Activated T-helper 1 cell treated with Interleukin-2 at 50 U/mL for 16 hours (primary cell): ENCODE measurements at places on chromosomes 11 and 22.

GRCh38 chr11:35963911-35964310 lies 20.0 kb downstream of the LDLRAD3 start:
- DNase-seq = no peak

DNA sequence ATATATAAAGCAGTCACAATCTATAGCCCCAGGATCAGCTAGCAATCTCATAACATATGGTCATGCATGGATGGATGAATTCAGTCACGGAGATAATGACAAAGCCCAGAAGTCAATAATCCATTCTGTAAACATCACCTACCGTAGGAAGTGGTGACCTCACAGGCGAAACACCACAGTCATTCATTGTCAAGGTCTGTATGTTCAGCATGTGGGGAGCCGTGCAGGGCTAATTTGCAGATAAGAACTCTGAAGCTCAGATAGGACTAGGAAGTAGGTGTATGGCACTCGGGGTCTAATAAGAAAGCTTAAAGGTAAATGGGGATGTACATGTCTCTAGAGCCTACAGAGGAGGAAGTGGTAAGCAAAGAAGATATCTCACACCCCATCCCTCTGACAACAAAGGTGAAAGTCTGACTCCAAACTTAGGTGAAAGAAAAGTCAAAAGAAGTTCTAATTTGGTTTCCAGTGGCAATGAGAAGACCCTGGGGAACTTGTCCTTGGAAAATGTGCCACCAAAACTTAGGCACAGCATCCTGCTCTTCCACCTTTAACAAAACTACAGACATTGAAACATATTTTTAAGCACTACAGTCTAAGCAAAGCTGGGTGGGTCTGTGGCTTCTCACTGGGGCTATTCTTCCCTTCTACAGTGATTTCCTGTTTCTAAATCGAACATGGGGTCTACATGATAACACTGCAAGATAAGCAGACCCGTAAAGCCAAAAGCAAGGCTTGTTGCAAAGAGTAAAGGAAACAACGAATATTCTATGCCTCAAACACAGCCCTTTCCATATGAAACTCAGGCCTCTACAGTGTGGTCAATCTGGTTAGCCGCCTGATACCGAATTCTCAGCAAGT lies 5.2 kb downstream of the CRTAM start:
- DNase-seq = peak; percentile 11

DNA sequence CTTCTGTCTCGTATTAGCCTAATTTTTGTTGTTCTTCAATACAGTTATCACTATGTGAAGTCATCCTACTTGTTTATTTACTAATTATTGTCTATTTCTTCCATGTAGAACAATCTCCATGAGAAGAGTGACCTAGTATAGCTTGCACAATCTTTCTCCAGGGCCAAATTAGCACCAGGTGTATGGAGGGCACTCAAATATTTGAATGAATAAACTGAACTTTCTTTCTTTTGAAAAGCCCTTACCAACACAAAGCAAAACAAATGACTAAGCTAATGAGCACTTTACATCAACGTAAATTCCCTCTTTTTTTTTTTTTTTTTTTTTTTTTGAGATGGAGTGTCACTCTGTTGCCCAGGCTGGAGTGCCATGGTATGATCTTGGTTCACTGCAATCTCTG lies 34.2 kb downstream of the ABTB2 start:
- DNase-seq = no peak

- no peak for DNase-seq
Measured at GRCh38 chr11:12045914-12046635, 37.6 kb upstream of the DKK3 start.

- no peak for DNase-seq
Measured at GRCh38 chr11:76792505-76793264, 9.5 kb downstream of the TSKU start.

DNA sequence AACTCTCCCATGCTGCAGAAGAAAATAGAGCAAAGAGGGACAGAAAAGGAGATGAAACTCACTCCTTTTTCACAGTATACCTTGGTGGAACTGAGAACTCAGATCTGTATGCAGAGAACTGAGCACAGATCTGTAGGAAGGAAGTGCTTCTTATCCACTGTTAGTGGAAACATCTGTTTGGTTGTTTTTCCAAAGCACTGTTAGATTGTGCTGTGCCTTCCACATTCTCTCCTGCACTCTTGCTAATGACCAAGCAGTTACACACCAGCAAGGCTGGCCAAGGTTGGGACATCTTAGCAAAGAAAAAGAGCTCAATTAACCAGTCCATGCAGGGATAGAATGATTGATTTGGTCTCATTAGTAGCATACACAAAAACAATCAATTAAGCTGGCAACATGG lies 20.1 kb upstream of the SIK2 start:
- DNase-seq = no peak

DNA sequence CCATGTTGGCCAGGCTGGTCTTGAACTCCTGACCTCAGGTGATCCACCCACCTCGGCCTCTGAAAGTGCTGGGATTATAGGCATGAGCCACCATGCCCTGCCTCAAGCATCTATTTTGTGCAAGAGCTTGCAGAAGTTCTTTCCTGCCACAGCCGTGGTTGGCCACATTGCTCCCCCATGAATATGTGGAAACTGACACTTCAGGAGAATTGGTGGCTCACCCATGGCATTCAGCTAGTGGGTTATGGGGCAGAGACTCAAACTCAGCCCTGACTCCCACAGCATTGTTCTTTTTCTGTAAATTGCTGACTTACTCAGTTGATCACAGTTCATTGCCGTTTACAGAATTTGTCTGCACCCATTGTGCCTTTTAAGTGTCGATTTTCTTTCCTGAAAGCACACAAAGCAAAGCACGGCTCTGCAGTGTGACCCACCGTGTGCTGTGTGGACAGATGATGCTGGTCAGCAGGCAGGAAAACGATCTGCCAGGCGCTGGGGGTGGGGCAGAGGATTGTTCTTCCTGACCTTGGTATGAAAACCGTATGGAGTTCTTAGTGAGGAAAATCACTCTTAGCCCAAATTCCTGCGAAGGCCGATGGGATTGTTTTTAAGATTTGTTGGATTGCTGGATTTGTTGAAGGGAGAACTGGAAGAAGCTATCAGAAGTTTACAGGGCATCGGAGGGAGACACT lies 115.6 kb downstream of the PTPRJ start:
- DNase-seq = no peak

DNA sequence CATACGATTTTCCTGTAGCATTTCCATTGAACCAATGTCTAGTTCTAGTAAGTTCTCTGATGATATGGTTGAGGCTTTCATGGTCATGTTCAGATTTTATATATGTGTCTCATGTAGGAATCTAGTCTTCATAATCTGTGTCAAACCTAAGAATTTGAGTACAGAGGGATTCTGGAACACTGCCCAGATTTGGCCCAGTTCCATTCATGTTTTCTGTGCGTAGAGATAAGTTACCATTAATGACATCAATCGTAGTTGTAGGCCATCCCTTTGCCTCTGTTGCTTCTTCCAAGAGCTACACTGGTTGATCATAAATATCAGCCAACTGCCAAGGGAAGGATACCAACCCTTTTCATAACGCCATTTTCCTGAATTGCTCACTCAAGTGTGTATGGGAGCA lies 23.3 kb downstream of the ST3GAL4 start:
- DNase-seq = no peak

- DNase-seq = no peak
Measured at GRCh38 chr11:120681434-120682331, 170.1 kb downstream of the GRIK4 start.

- DNase-seq = no peak
Measured at GRCh38 chr22:45544588-45545170, 42.0 kb downstream of the FBLN1 start.

DNA sequence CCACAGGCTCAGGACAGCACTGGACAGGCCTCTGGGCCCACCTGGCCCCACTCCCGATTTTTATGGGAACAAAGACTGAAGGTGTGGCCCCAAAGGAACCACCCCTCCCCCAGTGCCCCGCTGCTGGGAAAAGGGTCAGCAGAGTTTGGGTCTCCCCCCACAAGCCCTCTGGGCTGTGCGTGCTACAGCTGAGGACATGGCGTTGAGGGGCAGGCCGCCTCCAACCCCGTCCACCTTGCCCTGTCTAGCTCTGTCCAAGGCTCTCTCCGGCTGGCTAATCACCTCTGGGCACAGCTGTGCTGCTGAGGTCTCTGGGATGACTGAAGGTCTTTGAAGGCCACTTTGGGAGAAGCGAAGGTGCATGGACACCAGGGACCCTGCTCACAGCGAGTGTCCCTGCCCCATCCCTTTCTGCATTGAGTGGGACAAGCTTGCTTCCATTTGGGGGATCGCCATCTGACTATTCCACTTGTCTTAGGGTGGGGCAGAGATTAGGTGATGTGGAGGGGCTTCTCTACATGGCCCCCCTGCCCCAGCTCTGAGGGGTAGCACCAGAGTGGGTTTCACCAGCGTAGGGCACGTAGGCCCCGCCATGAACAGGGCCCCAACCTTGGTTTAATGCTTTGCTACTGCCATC lies 6.5 kb downstream of the ASCL2 start:
- no peak for DNase-seq

DNA sequence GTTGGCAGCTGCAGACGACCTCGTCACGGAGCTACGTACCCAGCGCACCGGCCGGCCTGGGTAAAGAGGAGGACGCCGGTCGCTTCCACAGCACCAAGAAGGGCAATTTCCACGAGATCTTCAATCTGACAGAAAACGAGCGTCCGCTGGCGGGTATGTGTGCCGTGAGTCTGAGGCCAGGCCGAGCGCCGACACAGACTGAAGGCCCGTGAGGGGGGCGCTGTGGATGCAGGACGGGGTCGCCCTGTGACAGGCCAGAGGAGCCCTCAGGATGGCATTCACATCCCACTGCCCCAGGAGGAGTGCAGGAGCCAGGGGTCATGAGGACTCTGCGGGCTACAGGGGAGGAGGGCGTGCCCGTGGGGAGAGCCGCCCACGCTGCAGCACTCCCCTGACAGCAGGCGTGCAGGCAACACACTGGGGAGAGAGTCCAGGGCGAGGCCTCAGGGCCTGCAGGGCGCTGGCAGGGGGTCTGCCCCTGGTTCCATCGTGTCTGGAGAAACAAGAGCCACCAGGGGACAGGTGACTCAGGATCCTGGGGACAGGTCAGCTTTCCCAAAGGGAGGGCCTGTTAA lies 53.6 kb downstream of the GRAMD4 start:
- no peak for DNase-seq
